ENCODE measurements at places on chromosomes 3 and 15.

- no peak for DNase-seq
Observed at GRCh38 chr3:40915346-40915865, 283.9 kb upstream of the CTNNB1 start.

GRCh38 chr3:119602676-119603075, 5.0 kb downstream of the PLA1A start:
- no peak for DNase-seq

- DNase-seq = no peak
Observed at GRCh38 chr3:50154476-50154839, 666 bp upstream of the SEMA3F start.

DNA sequence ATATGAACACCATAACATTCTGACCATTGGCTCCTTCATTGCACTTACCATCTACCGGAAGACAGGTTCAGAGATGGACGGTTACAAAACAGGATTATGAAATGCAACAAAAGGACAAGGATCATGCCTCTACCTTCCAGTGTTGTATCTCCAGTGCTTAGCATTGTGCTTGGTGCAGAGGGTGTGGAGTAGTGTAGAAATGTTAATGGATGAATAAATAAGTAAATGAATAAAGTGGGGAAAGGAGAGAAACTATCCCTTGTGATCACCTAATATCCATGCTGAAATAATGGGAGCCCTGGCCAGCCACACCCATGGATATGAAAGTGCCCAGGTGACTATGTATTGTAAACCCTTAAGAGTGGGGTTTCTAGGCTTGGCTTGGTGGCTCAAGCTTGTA, 344.8 kb upstream of the LMCD1 start:
- no peak for DNase-seq

GRCh38 chr15:68553314-68553993, 25.3 kb upstream of the CORO2B start:
- DNase-seq = no peak
